BJ (cell line): ENCODE measurements at places on chromosomes 5 and 9.

GRCh38 chr9:17280350-17281012, 145.6 kb downstream of the CNTLN start:
- no peak for DNase-seq

GRCh38 chr5:558871-559503, 34.7 kb upstream of the SLC9A3 start:
- DNase-seq, result no peak

DNA sequence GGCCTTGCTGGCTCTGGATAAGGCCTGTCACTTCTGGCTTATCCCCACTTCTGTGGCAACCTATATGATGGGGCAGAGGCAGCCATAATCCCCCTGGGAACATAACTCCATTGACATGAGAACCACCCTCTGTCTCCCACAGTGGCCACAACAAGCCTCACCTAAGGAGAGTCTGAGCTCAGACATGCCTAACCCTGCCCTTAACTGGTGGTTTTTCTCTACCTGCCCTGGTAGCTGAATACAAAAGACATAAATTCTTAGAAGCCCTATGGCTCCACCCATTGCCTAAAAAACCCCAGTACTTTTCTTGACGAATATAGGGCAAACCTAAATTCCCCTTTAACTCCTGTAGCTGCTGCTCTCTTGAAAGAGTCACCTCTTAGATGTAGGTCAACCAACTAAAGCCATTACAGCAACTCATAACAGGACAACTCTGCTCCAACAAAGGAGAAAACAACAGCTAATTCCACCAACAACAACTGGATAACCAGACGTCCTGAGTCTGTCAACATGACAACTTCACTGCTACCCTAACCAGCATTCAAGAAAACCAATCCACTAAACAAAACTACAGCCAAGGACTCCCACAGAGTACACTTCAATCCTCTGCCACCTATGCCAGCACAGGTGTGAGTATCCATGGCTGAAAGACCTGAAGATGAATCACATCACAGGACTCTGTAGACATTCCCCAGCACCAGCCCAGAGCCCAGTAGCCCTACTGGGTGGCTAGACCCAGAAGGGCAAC, 427.7 kb downstream of the PRELID2 start:
- DNase-seq, result no peak

- DNase-seq, result no peak
These were observed 2.5 kb upstream of the NME5 start for GRCh38 chr5:138141734-138142133.

DNA sequence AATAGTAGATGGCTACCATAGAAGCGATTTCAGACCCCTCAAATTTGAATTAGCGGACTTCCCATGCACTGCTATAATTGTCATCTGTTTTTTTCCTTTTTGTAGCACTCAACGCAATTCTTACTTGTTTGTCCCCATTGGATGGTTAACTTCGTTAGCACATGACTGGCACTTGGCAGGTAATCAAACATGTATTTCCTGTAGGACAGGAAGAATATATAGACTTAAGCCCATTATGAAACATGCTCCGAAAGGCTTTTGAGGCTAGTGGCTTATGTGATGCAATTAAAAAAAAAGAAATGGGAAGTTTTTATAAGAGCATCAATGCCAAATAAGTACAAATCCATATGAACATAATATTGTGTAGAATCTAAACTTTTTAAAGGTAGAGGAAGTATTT, 301.2 kb downstream of the PSAT1 start:
- DNase-seq, result no peak
